ENCODE measurements at places on chromosomes 4 and X.

- peak; percentile 58 for DNase-seq
These were observed at the start of gene CD38 for GRCh38 chr4:15778289-15779241. Gene CD38 (plus strand): TSS chr4:15778328. CDS start chr4:15778415, 87 bp downstream.

- DNase-seq: no peak
These were observed 602.0 kb downstream of the GLUD2 start for GRCh38 chrX:121649417-121649816.

GRCh38 chrX:8724300-8724699 lies 7.6 kb downstream of the ANOS1 start:
- no peak for DNase-seq

- DNase-seq: no peak
These were observed 2.1 kb downstream of the DCLK2 start for GRCh38 chr4:150080337-150080736.

- no peak for DNase-seq
These were observed 275.9 kb downstream of the ARHGAP10 start for GRCh38 chr4:148007792-148008191.

DNA sequence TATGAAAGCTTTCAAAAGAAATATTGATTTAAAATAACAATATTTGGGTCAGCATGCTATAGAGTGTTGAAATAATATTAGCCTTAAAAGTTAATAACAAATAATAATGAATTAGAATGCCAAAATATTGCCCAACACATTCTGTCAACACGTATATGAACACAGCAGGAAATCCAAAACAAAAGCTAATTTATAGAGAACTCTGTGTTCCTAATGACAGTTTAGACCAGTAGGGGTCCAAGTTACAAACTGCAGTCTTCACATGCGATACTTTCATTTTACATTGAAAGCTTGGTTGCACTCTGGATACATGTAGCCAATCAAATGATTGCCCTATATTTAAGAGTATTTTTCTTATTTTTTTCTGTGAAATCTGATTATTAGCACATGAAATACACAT lies 274.4 kb downstream of the DCTD start:
- no peak for DNase-seq

GRCh38 chr4:111296466-111296865 lies 673.6 kb upstream of the PITX2 start:
- no peak for DNase-seq

- DNase-seq: no peak
These were observed 60.4 kb downstream of the CAMK2D start for GRCh38 chr4:113701169-113701568.

- no peak for DNase-seq
These were observed 124.4 kb upstream of the PUDP start for GRCh38 chrX:7272346-7272745.

DNA sequence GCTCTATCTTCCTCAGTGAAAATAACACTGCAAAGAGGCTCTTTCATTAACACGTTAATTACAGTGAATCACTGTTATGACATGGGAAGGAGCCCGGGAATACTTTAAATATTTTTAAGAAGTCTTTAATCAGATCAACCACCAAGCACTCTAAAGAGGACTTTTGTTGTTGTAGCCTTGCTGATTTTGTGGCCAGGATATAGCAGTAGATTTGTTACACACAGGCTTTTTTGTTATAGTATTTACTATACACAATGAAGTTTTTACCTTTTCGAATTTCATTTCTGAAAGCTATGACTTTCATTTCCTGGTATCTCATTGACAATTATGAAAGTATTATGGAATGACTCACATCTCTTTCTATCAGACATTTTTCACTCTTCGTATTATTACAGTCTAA lies 20.3 kb downstream of the FGF13 start:
- DNase-seq: no peak

GRCh38 chr4:40506492-40506891 lies 123.2 kb downstream of the RBM47 start:
- no peak for DNase-seq

DNA sequence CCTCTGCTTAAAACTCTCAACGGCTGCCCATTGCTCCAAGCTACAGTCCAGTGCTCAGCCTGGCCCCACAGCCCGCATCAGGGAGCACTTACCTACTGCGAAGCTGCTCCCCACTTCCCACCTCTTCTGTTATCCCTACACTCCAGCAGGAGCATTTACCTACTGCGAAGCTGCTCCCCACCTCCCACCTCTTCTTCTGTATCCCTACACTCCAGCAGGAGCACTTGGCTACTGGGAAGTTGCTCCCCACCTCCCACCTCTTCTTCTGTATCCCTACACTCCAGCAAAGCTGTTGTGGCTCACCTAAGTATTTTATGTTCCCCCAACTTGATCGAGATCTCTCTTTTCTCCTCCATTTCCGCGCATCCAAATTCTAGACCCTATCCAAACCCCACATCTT lies 563.3 kb upstream of the ZFP42 start:
- DNase-seq: no peak

DNA sequence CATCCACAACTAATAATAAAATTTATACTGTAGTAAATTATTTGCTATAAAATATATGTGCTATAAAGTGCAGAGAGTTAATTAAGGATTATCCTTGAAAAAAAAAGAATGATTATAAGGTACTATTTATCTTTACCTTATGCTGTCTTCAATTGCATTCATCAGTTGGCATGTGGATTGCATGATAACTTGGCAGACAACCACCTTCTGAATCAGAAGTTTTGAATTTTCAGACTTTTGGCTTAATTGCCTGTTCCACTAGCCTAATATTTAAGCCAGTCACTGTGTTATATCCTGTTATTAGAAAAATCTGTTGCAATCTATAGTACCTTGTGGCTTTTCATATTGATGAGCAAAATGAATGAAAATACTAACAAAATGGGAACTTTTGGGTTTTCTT lies 1040.3 kb upstream of the PCDH10 start:
- DNase-seq: no peak

- DNase-seq: no peak
These were observed 684.5 kb downstream of the PDHA2 start for GRCh38 chr4:96524311-96524875.

DNA sequence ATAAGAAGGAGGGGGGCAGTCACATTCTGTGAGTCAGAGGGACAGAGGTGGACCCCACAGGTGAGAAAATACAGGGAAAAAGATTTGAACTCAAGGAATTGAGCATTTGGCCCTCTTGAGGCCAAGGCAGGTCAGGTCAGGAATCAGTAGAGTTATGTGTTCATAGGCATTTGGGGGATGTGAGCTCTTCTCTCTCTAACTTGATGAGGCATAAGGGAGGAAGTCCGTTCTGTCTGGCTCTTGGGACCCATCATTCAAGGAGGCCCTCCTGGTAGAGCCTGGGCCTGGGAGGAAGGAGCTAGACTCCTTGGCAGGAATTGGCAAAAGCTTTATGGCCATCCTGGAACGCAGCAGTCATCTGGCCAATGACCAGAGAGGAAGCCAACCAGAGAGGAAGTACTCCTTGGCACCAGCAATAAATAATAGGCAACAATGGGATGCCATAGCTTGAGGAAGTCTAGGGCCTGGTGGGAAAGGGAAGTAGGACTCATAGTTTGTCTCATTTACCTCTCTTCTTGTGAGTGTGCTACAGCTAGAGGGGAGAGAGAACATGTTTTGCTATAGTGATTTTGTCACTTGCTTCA lies 53.0 kb downstream of the MSN start:
- DNase-seq: no peak

DNA sequence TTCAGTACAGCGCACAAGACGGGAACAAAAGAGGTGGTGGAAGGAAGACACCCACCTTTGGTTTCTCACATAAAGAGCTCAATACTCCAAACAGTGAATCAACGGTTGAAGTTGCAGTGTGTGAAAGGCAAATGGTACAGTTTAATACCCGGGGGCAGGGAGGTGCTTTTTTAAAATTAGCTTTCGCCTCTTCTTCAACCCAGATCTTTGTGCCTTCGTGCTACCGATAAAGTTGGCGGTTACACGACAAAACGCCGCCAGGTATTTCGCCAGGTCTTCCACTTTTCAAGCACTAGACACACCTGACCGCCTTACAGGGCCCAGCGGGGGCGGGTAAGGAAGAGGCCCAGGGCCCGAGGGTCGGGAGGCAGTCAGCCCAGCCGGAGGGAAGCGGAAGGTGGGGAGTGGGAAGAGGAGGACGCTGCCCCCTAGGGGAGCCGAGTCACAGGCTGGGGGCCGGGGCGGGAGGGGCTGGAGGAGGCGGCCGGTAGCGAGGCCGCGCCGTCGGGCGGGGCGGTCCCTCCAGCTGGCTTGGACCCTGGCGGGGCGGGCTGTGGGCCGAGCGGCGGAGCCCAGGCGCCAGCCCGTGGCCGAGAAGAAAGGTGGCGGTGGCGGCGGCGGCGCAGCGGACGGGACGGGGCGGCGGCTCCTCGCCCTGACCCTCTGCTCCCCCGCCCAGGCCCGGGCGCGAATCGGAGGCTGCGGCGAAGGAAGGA lies 16.0 kb downstream of the UTP3 start:
- peak; percentile 88 for DNase-seq

DNA sequence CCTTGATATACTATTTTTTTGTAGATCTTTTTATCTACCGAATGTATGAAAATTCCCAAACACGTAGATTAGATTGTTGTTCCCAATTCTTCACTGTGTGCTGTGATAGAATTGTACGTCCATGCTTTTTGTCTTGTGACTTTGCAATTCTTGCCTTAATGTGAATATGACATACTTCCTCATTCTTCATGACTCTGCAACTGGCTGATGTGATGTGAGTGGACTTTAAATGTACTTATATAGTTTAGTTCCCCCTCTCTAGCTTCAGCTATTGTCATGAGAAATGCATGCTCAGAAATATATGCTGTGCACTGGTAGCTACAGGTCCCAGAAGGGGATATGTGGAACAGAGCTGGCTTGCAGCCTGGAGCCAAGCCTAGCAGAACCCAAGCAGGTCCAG lies 89.4 kb downstream of the FTHL17 start:
- no peak for DNase-seq

- DNase-seq: no peak
These were observed 76.4 kb upstream of the SHISA3 start for GRCh38 chr4:42320822-42321388.

GRCh38 chr4:40719008-40719623 lies 30.6 kb upstream of the NSUN7 start:
- no peak for DNase-seq

DNA sequence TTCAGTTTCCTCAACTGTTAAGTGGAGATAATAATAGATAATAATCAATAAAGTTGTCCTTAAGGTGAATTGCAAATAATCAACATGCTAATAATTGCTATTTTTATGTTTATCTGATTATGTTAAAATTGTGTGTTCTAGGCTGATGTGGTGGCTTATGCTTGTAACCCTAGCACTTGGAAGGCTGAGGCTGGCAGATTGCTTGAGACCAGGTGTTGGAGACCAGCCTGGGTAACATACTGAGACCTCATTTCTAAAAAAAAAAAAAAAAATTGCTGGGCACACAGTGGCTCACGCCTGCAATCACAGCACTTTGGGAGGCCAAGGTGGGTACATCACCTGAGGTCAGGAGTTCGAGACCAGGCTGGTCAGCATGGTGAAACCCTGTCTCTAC lies 175.2 kb downstream of the GC start:
- no peak for DNase-seq

DNA sequence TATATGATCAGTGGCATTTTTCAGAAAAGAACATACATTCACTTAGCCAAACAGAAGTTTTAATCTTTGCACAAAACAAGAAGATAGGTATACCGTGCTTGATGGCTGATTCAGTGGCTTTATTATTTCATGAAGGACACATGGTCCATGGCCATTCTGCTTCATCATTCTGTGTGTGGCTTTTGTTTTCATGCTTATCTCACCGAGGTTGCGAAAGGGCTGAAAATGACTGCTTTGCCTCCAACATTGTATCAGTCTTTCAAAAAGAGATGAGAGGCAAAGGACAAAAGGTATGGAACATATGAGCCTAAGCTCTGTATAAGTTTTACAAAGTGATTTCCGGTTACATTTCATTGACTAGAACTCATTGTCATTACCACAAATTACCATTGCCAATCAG lies 541.1 kb downstream of the RAB28 start:
- DNase-seq: no peak

DNA sequence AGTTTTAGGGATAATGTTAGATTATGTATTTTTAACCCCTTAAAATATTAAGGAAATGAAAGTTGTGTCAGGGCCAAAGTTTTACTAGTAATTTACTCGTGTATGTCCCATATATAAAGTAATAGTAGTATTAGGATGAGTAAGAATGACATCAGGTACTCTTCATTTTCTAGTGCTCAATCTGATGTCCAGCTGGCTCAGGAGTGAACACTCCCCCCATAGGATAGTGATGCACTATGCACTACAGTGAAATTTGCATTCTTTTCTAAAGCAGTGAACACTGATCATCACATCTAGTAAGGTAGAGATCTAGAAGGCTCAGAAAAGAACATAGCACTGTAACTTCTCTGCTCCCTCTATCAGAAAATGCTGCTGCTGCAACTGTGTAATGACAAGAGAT lies 409.7 kb downstream of the GLUD2 start:
- no peak for DNase-seq

- DNase-seq: no peak
These were observed 48.6 kb upstream of the PPP2R2C start for GRCh38 chr4:6520978-6521377.

DNA sequence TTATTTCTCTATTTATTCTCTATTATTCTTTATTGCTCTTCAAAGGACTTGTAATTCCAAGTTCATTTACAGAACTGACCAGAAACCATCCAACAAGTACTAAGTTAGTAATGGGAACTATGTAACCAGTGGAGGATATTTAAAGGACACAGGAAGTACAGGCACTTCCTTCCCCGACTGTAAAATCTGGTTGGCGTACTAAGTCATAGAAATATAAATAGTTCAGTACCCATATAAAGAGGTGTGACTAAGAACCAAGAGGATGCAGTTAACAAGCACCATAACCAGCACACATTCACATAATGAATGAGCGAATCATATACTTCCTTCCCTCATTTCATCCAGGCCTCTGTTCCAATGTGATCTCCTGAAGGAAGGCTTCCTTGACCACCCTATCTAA lies 3.6 kb upstream of the EIF4E start:
- DNase-seq: no peak

DNA sequence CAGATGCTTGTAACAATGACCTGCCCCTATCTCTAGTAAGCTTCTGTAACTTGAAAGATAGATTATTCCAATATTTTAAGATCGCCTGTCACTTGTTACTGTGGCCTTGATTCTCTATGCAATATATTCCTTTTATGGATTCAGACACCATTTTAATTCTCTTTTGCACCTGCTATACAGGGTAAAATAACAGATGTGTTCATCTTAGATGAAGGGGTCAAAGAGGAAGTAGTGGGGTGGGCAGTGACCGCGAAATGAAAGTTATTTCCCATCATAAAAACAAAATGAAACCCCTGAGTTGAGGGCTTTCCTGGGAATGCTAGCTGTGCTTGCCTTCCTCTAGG lies 175.9 kb downstream of the TSPAN5 start:
- DNase-seq: no peak

DNA sequence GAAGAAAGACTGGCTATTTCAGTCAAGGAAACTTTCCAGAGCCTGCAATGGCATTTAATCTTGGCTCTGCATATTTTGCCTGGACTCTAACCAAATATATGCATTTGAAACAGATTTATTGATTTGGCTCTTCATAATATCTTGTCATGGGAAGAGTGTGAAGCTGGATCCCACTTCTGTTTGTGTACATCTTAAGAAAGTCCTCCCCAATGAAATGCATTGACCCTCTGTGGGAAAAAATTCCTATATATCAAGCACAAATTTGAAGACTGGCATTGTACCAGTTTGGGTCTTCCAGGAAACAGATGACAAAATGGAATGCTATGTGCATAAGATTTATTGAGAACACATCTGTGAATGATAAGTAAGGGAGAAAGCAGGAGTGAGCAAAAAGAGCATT lies 897.3 kb upstream of the TENM3 start:
- no peak for DNase-seq

GRCh38 chr4:166293556-166293955 lies 420.5 kb downstream of the TLL1 start:
- DNase-seq: no peak

- no peak for DNase-seq
These were observed 247.8 kb downstream of the SH2D1A start for GRCh38 chrX:124594017-124594651.
